Colonic mucosa (tissue), 4 donors: ENCODE measurements at places on chromosomes 7 and 10.

DNA sequence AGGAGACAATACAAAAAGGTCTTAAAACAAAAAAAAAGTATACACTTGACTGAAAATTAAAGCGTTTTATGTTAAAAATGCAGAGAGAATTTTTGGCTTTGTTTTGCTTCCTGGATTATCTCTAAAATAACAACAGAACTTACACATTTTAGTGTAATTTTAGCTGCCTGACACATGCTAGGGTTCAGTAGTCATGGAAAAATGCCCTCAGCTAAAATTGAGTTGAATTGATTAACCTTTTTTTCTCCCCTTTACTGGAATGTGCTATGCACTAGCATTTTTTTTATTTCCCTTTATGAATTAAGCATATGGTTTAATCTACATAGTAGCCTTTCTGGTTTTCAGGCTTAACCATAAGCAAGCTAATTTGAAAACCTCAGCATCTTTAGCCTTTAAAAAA lies 89.9 kb downstream of the ZNF277 start:
- no peak for DNase-seq
- no peak overlapping the region for H3K4me3 ChIP-seq
- H3K4me1 ChIP-seq = no peaks in the 10 kb centered on the region
- no peaks in the 10 kb centered on the region for H3K36me3 ChIP-seq
- H3K27ac ChIP-seq = no peak overlapping the region

DNA sequence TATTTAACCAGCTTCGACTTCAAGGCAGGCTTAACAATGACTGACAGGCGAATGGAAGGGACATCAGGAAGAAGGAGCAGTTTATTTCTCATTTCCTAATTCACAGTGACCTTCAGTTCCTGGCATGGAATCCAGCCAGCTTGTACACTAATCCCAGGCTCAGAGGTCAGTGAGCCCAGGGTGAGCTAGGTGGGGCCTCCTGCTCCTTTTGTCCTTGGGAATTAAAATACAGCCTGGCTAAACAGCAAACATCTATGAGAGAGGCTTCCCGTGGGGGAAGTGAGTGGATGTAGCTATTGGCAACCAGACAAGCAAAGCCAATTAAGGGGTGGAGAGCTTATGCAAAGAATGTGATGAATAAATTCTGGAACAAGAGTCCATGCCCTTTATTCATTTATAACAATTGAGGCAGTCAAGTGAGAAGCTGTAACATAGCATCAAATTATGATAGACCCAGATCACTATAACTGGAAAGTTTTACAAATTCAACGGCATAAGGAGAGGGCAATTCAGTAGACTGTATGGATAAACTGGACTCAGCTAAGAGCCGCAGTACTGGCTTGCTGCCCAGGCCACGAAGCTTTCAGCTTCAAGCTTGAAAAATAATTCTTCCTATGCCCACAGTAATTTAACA lies 57.1 kb downstream of the STK17A start:
- DNase-seq = peak; percentile 60
- no peak overlapping the region for H3K4me3 ChIP-seq
- H3K4me1 ChIP-seq = no peaks in the 10 kb centered on the region
- peak overlapping the region; percentile 3 for H3K27ac ChIP-seq
- no peaks in the 10 kb centered on the region for H3K27me3 ChIP-seq
- peaks cover 8% of the 10 kb centered on the region for H3K36me3 ChIP-seq

- H3K36me3 ChIP-seq = no peaks in the 10 kb centered on the region
- peaks cover 4% of the 10 kb centered on the region for H3K4me1 ChIP-seq
- no peaks in the 10 kb centered on the region for H3K27me3 ChIP-seq
- DNase-seq = no peak
- no peak overlapping the region for H3K27ac ChIP-seq
Observed at GRCh38 chr10:94066411-94066810, 72.7 kb downstream of the PLCE1 start.

GRCh38 chr7:83870515-83870914 lies 221.6 kb upstream of the SEMA3E start:
- no peaks in the 10 kb centered on the region for H3K4me1 ChIP-seq
- no peaks in the 10 kb centered on the region for H3K36me3 ChIP-seq
- DNase-seq = no peak
- H3K27ac ChIP-seq = no peak overlapping the region
- H3K27me3 ChIP-seq = no peaks in the 10 kb centered on the region

GRCh38 chr10:120582753-120583152 lies 125.7 kb downstream of the PLPP4 start:
- no peaks in the 10 kb centered on the region for H3K27me3 ChIP-seq
- no peak for DNase-seq
- no peaks in the 10 kb centered on the region for H3K4me1 ChIP-seq

DNA sequence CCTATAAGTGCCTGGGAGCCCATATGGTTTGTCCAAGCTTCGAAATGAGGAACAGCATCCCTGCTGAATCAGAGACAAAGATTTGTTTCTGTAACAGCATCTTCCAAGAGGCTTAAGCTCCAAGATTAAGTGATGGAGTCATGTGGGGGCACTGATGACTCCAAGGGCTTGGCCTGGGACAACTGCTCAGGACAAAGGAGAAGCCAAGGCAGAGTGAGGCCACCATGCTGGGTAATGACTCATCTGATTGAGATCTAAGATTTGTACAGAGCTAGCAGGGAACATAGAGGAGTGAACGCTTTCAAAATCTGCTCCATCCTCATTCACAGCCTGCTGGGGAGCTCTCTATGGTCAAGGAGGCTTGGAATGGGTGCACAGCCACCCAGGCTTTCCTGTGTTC lies 49.3 kb downstream of the C10orf120 start:
- no peaks in the 10 kb centered on the region for H3K27me3 ChIP-seq
- no peak overlapping the region for H3K4me3 ChIP-seq
- H3K4me1 ChIP-seq = no peaks in the 10 kb centered on the region
- no peak overlapping the region for H3K27ac ChIP-seq

- no peaks in the 10 kb centered on the region for H3K27me3 ChIP-seq
- no peak overlapping the region for H3K27ac ChIP-seq
- H3K4me3 ChIP-seq = no peak overlapping the region
- no peak for DNase-seq
- no peaks in the 10 kb centered on the region for H3K36me3 ChIP-seq
Observed at GRCh38 chr7:110645060-110645459, 445.9 kb upstream of the LRRN3 start.

- H3K27me3 ChIP-seq = no peaks in the 10 kb centered on the region
- H3K4me1 ChIP-seq = no peaks in the 10 kb centered on the region
- no peak for DNase-seq
- no peaks in the 10 kb centered on the region for H3K36me3 ChIP-seq
- H3K27ac ChIP-seq = no peak overlapping the region
- no peak overlapping the region for H3K4me3 ChIP-seq
Observed at GRCh38 chr7:130272381-130273080, 5.9 kb downstream of the CPA2 start.

- H3K27ac ChIP-seq = no peak overlapping the region
- H3K36me3 ChIP-seq = no peaks in the 10 kb centered on the region
- no peak overlapping the region for H3K4me3 ChIP-seq
- H3K4me1 ChIP-seq = no peaks in the 10 kb centered on the region
- no peaks in the 10 kb centered on the region for H3K27me3 ChIP-seq
- no peak for DNase-seq
Observed at GRCh38 chr10:44261296-44261695, 123.6 kb downstream of the CXCL12 start.

GRCh38 chr10:24133835-24134234 lies 75.1 kb upstream of the KIAA1217 start:
- H3K4me1 ChIP-seq = no peaks in the 10 kb centered on the region
- no peaks in the 10 kb centered on the region for H3K36me3 ChIP-seq
- no peak overlapping the region for H3K27ac ChIP-seq
- H3K27me3 ChIP-seq = no peaks in the 10 kb centered on the region
- no peak for DNase-seq
- H3K4me3 ChIP-seq = no peak overlapping the region

DNA sequence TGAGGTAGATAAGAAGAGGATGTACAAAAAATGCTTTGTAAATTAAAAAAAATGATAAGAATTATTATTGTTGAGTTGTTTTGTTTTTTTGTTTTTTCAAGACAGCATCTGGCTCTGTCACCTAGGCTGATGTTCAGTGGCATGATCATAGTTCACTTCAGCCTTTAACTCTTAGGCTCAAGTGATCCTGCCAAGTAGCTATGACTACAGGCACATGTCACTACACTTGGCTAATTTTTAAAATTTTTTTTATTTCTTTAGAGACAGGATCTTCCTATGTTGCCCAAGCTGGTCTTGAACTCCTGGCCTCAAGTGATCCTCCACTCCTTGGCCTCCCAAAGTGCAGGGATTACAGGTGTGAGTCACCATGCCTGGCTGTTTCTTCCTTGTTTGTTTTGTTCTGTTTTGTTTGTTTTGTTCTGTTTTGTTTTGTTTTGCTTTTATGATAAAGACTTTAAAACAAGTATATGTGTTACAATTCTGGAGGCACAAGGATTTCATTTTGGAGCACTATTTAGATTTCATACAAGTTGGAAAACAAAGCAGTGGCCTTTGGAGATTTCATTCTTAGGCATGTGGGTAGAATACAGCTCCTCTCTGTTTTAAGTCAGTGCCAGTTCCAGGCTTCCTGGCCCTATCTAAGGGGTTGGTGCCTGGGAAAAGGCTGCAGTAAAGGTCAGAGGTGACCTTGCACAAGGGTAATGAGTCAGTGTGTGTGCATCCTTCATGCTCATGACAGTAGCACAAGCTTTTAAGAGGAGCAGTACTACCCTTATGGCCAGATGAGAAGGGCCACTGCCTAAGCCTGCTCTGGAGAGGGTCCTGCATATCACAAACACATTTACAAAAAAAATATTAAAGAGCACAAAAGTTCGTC lies 17.9 kb downstream of the FGFBP3 start:
- DNase-seq = no peak
- no peaks in the 10 kb centered on the region for H3K4me1 ChIP-seq
- no peaks in the 10 kb centered on the region for H3K36me3 ChIP-seq
- H3K27me3 ChIP-seq = peaks cover 6% of the 10 kb centered on the region

DNA sequence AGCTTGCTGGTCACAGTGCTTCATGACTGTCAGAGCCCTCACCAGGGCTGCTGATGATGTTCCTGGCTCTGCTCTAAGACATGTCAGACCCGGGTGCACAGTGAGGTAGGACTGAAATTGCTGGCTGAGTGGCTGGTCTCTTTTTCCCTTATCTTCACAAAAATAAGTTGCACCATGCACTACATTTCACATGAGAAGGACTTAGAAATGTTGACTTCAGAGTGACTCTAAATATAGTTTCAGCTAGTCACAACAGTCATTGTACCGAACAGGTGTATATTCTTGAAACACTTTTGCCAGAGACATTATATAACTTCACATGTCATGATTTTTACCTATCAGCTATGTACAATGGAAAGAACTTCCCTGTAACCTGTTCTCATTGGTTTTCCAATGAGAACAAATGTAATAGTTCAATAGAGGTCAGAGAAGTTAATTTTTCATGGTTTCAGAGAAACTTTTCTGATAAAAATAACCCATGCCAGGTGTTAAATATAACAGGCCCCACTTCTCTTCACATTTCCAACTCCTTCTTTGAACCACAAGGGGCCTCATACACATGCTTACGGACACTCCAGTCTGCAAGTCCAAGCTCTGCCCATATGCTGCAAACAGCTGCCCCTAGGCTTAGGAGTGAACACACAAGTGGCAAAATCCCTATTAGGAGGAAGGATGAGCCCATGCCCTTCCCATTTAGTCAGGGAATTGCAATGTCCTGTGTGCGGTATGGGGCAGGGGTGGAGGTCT lies 115.6 kb downstream of the CDK6 start:
- no peaks in the 10 kb centered on the region for H3K36me3 ChIP-seq
- no peak overlapping the region for H3K4me3 ChIP-seq
- DNase-seq = no peak
- peaks cover 4% of the 10 kb centered on the region for H3K4me1 ChIP-seq

GRCh38 chr7:158795272-158795671 lies 34.0 kb downstream of the ESYT2 start:
- DNase-seq = no peak
- no peaks in the 10 kb centered on the region for H3K27me3 ChIP-seq
- H3K36me3 ChIP-seq = peaks cover 9% of the 10 kb centered on the region
- H3K4me3 ChIP-seq = no peak overlapping the region
- H3K4me1 ChIP-seq = no peaks in the 10 kb centered on the region

GRCh38 chr10:127148066-127148932 lies 48.1 kb downstream of the INSYN2A start:
- no peak for DNase-seq
- H3K4me3 ChIP-seq = no peak overlapping the region
- no peaks in the 10 kb centered on the region for H3K4me1 ChIP-seq
- no peak overlapping the region for H3K27ac ChIP-seq
- no peaks in the 10 kb centered on the region for H3K27me3 ChIP-seq
- H3K36me3 ChIP-seq = no peaks in the 10 kb centered on the region

DNA sequence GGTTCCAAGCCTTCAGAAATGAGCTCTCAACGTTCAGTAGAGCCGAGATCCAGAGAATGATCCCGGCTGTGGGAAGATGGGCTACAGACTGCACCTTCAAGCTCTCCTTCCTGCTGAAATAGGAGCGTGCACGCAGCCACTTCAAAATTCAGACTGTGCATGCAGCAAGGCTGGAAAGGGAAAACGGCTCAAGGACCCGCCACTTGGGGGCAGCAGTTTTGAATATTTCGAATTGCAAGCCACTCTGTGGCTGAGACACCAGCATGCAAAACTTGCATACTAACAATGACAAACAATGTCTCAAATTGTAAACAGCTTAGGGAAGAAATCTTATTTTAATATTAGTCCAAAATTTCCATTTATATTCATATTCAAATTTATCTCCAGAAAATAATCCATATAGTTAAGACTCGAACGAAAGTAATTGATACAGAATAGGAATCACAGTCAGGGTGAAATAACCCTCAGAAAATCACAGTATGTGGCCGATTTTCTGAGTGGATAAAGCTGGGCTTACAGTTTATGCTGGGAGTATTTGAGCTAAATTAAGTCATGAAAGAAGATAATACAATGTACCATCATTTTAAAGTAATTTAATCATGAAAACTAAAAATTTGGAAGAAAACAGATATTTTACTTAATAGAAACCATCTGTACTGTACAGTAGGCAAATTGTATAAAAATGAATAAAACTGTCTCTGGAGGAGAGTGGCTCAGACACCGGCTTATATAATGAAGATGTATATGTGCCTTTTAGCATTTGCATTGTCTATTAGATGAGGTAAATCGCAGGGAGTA lies 137.9 kb upstream of the MKI67 start:
- no peaks in the 10 kb centered on the region for H3K4me1 ChIP-seq
- H3K36me3 ChIP-seq = no peaks in the 10 kb centered on the region
- peak; percentile 60 for DNase-seq
- H3K27me3 ChIP-seq = no peaks in the 10 kb centered on the region
- no peak overlapping the region for H3K27ac ChIP-seq

DNA sequence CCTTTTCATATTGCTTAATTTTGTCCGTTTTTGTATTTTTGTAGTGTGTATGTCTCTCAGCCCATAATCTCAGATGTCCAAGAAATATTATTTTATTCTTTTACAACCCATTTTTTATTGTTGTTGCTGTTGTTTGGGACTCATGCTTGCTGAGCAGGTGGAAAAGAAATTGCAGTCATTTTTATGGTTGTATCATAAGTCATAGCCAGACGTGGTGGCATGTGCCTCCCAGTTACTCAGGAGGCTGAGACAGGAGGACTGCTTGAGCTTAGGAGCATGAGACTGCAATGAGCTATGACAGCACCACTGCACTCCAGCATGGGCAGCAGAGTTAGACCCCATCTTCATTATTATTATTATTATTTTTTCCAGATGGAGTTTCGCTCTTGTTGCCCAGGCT lies 117.8 kb downstream of the EPC1 start:
- no peak for DNase-seq
- no peaks in the 10 kb centered on the region for H3K27me3 ChIP-seq
- no peak overlapping the region for H3K27ac ChIP-seq
- no peaks in the 10 kb centered on the region for H3K4me1 ChIP-seq
- no peak overlapping the region for H3K4me3 ChIP-seq
